ENCODE measurements at places on chromosomes 4 and X.

GRCh38 chrX:153865685-153866084, 20.3 kb downstream of the L1CAM start:
- no peak for DNase-seq

DNA sequence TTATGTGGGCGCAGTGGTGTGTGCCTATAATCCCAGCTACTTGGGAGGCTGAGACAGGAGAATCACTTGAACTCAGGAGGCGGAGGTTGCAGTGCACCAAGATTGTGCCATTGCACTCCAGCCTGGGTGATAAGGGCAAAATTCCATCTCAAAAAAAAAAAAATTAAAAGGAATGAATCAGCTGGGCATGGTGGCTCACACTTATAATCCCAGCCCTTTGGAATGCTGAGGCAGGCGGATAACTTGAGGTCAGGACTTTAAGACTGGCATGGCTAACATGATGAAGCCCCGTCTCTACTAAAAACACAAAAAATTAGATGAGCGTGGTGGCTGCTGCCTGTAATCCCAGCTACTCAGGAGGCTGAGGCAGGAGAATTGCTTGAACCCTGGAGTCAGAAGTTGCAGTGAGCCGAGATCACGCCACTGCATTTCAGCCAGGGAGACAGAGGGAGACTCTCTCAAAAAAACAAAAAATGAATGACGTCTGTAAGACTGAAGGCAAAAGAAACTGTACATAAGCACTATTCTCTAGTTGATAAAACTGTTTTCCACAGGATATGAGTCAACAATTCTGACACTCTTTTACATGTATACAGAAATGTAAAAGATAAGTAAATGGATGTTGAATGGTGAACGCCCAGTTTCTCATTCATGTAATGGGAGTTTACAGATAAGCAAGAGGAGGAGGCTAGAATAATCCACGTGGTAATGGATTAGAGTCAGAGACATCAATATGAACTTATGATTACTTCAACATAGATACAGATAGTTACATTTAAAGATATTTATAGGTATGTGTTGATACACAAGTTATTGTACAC, 22.2 kb downstream of the CENPC start:
- DNase-seq = no peak

DNA sequence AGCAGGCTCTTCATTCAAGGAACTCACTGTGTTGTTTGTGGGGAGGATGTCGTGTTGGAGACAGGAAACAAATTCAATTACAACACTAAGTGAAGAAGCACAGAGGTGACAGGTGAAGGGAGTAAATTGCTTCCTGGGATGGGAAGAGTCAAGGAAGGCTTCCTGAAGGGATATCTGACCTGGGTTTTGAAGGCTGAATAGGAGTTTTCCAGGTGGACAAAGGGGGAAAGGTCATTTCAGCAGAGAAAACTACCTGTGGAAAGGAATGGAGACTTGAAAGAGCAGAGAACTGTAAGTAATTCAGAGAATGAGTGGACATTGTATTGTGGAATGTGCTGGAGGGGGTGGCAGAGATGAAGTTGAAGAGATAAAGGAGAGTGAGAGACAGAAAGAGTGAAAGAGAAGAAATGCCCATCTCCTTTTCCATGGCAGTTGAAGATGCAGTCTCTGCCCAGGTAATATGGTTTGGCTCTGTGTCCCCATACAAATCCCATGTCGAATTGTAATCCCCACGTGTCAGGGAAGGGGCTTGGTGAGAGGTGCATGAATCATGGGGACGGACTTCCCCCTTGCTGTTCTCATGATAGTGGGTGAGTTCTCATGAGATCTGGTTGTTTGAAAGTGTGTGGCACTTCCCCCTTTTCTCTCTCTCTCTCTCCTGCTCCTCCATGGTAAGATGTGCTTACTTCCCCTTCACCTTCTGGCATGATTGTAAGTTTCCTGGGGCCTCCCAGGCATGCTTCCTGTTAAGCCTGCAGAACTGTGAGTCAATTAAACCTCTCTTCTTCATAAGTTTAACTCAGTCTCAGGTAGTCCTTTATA, 205.7 kb upstream of the BCOR start:
- no peak for DNase-seq

- no peak for DNase-seq
These were observed 38.1 kb downstream of the FRG2 start for GRCh38 chr4:189988877-189989431.

DNA sequence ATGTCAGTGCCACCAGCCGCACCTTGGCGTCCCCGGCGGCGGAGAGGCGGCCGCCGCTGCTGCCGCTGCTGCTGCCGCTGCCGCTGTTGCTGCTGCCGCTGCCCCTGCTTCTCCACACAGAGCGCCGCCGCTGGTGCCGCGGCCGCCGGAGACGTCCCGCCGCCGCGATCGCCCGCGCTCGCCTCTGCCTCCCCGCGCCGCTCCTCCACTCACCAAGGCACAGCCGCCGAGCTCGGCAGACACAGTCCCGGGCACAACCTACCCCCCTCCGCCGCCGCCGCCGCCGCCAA, at the start of gene PPP3CA:
PPP3CA (minus strand) TSS at position 260 of the 290 bp plus-strand sequence.
- DNase-seq = no peak

- DNase-seq = no peak
These were observed 56.7 kb downstream of the MID1IP1 start for GRCh38 chrX:38857736-38858523.

DNA sequence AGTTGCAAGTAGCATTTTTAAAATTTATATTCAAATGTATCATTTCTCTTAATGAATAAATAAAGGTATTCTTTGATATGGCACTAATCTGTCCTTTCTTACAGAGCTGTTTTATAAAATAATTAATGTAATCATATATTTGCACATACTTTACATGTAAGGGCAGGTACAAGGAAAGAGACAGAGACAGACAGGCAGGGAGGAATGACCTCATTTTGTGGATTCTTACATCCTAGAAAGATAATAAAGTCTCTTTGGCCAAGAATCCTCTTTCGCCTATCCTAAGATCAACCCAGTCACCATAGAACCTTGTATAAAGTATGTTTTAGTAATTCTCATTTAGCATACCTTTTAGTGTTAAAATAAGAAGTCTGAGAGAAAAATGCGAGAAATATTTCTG, 98.5 kb upstream of the CTSO start:
- DNase-seq = no peak

DNA sequence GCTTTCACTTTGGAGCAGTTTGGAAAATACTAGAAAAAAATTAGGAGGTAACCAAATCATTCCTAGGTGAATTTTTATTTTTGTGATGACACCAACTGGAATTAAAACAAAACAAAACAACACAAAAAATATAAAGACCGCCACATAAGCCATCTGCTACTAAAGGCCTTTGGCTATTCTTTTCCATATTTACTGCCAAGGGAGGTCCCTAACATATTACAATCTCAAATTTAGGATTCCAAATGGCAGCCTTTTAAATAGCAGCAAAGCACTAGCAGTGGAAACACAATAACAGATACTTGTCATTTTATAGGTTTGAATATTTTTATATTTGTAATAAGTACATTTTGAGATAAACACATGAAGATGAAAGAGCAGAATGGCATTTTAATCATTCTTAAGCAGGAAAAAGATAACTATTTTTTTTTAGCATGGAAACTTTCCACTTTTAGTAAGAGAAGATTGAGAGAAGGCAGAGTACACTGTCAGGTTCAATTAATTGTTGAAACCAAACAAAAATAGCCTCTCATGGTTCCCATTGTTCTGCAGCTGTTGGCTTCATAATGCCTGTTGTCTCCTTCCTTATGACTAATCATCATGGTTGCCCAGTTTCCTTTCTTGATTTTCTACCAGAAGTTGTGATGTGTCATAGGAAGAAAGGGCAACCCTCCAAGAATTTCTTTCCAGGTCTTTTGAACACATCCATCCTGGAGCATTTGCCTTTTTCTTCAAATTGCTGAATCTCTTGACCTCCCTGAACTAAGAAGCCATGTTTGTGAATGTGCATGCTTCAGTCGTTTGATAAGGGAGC, 219.0 kb upstream of the EMCN start:
- no peak for DNase-seq

- no peak for DNase-seq
These were observed 906 bp downstream of the DKK2 start for GRCh38 chr4:107034996-107035818.

DNA sequence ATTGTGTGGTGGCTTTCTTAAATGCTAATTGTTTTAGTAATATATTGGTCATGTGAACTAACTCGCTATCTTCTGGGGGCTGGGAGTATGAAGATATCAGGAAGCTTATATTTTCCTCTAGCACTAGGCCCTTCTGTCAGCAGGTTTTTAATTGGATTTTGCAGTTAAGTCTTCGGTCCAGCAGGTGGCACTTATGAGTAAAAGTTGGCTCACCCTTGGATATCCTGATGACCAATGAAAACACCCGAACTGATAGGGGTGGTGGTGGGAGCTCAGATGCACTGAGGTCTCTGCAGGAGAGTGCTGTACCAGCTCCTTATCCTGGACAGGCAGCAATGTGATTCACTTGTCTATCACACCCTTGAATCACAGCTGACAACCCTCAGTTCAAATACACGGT, 1365.8 kb upstream of the DIAPH2 start:
- no peak for DNase-seq

GRCh38 chr4:174505892-174506291, 16.4 kb downstream of the HPGD start:
- DNase-seq = no peak

- no peak for DNase-seq
These were observed 52.0 kb downstream of the CXorf58 start for GRCh38 chrX:23959781-23960180.

DNA sequence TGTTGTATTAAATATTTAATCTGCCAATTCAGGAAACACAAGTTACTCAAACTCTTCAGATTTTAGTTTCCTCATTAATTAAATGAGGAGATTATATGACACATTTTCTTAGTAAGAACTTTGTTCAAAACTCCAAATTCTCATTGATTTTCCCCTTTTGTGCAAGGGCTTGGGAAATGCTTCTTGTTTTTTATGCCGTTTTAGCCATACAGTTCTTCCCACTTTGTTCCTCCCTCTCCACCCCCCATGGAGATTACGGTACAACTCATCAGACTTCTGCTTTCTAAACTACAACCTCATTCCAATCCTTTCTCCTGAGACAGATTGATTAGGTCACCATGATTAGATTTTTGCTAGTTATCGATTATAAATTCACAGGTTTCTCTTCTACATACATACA, 10.9 kb upstream of the BBS7 start:
- no peak for DNase-seq

DNA sequence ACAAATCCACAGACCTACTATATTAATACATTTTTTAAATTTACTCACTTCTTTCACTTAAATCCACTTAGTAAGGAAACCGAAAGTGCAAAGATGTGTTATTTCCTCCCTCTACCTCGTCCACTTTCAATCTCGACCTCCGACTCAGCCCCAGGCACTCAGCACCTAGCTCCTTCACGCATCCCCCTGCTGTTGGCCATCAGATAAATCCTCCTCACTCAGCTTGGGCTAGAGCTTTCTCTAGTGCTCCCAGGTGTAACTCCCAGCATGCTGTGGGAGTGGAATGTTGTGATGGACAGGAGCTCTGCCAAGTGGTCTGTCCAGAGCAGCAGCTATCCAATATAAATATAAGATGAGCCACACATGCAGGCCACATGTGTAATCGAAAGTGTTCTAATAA, 26.7 kb upstream of the TEC start:
- no peak for DNase-seq

DNA sequence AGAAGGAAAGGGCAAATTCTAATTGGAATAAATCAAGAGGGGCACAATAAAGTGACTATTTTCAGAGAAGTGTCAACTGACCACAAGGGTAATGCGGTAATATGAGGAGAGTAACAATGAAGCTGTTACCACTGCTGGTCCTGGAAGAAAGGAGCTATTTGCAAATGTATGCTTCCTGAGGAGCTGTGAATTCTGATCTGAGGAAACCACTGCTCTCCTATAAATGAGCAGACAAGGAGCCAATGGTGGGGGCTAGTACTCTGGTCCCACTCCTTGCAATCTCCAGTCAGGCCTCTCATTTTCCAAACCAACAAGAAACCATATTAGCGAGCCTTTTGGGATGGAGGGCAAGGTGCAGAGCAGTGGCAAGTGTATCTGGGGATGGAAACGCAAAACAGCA, 770.2 kb downstream of the FSTL5 start:
- no peak for DNase-seq

DNA sequence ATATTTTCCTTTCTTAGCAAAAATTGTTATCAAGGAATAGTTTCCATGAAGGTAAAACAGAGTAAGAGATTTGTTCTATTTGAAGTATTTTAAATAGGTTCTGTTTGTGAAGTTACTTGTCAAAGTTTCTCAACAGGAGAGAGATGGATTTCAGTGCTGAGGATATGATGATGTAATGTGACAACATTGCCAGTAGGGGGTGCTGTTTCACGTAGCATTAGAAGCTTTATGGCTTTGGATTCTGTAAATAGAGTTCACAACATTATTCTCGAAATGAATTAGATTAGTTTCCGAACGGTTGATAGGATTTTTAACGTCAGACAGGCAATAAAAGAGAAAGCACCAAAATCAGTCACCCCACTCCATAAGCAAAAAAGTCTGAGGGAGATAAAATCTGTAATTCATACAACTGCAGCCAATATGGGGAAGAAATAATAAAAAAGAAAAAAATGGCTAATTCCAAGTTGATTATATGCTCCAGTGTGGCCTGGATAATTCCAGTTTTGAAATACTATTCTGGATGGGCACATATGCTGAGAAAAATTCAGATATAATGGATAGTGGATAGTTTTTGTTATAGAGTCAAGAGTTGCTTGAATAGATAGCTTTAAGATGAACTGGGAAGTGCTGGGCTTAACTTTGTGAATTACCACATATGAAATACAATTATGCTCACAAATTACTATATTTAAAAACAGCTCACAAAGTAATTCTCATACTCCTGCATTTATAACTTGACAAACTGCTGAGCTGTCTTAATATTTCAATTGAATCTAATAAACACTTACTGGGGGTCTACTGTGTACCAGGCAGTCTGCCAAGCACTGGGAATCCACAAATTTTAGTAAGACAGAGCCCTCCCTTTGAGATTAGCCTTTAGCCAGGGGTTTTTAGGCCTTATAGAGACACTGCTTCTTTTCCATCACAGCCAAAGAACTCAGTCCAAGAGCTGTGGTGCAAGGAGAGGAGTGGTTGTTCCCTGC, 109.1 kb downstream of the GPAT3 start:
- DNase-seq = no peak

All from hypothalamus (tissue), 51 donors.